ENCODE measurements at places on chromosomes 2 and 18.

DNA sequence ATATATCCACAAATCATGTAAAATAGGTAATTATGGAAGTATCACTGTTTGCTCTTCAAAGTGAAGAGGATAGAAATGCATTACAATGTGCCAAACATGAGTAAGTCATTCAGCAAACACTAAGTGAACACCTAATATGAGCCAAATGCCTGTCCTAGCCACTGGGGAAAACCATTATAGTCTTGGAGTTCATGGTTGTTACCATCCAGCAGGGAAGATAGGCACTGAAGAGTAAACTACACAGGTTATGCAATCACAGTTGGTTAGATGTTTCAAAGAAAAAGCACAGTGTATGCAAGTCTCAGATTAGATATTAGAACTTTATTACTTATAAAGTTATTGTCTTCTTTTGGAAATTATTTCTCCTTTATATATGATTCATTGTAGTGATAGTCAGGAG is 3.9 kb upstream of the SERPINB2 start:
- no peak for DNase-seq

DNA sequence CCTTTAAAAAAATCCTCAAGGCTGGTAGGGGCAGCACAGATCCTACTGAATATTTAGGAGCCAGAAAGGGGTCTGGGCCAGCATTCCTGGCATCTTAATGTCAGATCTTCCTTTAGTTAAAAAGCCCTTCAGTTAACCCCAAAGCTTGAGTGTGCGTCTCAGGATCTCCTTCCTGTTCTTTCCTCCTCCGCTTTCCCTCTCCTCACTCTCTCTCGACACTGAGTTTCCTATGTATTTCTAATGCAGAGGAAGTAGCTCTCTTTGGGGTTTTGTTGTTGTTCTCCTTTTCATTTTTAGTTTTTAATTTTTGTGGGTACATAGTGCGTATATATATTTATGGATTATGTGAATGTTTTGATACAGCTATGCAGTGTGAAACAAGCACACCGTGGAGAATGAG is 109.9 kb upstream of the COPS8 start:
- DNase-seq: no peak

GRCh38 chr2:191250400-191250799 is 5.2 kb downstream of the MYO1B start:
- DNase-seq: no peak

DNA sequence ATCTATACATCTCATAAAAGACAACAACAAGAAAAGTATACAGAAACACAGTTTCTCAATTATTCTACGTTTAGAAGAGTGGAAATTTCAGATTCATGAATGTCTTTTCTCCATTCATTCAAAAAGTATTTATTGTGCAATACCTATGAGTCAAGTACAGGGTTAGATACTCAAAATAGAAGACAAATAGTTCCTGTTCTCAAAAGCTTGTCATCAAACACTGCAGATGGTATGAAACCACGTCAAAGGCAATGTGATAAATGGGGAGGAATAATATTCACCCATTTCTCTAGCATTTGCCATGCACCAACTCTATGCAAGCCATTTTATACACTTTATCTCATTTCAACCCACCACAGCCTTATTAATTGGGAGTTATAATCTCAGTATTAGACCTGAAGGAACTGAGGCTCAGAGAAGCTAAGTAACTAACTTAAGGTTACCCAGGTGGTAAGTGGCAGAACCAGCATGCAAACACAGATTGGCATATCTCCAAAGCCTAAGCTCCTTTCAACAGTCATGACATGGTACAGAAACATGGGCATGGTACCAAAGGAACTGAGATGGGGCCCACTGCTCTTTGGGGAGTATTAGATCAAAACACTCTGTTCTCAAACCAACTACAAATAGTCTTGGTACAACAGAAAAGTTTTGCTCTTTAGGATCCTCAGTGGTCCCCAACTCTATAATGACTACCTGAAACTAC is 67.2 kb upstream of the NPAS2 start:
- no peak for DNase-seq

GRCh38 chr2:188978291-188979081 is 4.3 kb downstream of the COL3A1 start:
- DNase-seq: no peak

DNA sequence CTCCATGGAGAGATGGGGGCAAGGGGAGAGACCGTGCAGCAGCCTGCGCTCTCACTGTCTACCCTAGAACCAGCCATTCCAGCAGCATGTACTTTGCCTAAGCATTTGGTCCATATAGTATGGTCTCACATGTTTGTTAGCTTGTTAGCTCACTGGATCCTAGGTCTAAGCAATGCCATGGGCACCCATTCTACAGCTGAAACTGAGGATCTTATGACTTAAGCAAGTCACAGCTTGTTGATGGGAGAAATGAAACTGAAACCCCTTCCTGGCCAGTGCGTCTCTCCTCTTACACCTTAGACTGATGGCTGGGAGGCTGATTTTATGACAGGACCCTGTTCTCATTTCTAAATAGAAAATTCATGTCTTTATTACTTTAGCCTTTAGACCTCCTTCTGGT is 90.1 kb downstream of the EPAS1 start:
- DNase-seq: no peak

DNA sequence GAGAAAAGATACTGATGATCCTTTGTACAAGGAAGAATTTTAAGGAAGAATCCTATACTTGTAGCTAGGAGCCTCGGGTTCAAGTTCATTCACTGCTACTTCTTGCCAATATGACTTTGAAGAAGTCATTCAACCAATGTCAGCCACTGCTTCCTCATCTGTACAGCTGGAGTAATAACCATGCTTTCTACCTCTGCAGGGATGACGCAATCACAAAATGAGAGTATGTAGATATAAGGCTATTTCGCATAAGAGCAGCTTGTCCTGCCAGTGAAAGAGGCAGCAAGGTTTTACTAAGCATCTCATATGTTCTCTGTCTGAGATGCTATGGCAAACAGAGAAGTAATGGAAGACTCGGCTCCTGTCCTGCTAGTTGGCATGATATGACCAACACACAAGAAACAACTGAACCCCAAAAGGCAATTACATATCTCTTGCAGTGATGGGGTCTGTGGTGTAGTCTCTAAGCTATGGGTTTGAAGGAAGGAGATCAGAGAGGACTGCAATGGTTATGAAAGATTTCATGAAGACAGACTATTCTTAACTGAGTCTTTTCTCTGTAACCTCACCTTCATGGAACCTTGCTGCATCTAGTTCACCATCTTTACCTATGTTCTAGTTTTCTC is 9.2 kb downstream of the AAK1 start:
- no peak for DNase-seq

GRCh38 chr2:165467921-165468320 is 1.6 kb upstream of the CSRNP3 start:
- no peak for DNase-seq

DNA sequence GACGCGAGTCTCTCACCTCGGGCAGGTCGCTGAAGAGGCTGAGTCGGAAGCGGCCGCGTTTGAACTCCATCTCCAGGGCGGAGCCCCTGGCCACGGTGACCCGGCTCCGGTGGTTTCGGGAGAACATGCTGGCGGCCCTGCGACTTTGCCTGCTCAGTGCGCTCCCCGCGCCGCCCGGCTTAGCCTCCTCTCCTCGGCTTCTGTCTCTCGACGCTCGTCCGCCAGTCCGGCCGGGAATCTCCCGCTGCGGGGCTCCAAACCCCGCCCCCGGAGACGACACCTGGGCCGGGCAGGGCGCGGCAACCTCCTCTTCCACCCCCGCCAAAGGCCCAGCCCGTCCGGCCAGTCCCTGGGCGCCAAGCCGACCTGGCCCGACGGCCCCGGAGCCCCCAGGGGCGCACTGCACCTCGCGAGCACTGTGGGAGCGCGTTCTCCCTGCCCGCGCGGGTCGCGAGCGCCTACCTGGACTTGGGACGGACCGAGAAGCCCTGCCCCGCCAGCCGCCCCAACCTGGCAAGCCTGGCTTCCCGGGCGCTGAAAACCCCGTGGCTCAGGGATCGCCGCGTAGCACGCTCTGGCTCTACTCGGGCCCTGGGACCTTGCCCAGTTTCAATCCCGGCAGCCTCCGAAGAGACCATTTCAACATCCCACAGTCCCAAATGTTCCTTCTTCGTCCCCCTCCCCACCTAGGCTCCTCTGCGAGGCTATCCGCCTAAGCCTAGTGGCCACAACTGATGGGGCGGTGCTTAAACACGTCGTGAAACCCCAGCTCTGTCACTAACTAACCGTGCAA is at the start of gene RTKN:
Gene RTKN (minus strand): TSS at position 248 of the 793 bp plus-strand sequence. CDS start 121 bp downstream, at position 127.
- no peak for DNase-seq

- DNase-seq: no peak
These were observed 190.3 kb downstream of the ARL4C start for GRCh38 chr2:234306426-234307173.

DNA sequence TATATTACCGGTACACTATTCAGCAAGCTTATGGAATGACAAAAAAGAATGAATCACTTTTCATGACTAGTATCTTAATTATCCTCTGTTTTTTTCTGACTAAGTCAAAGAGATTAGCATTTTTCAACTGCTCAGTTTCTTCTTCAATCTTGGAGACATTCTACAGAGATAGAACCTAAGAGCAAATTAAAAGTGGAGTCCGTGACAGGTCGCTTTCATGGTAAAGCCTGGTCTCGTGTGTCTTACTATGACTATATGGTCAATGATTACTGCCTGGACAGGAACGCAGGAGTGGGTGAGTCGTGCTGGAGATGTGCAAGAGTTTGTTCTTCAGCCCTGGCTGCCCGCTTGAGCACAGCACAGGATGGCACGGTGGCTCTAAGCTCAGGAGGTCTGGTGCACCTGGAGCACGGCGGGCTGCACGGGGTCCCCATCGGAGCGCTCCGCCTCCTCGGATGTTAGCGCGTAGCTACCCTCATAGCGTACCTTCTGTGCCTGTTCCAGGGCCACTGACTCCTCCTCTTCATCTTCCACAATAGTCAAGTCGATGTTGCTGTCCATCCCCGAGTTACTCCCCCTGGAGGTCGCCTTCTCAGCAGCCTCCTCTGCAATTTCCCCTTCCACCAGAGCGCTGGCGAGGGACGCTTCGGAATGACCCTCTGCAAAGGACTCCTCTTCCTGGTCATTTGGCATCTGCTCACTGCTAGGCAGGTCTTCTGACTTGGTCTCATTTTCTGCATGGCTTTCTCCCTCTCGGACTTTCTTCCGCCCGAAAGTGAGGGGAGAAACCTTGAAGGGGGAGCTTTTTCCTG is 11.1 kb downstream of the CAVIN2 start:
- DNase-seq: no peak

- DNase-seq: no peak
These were observed 2.5 kb downstream of the NAB1 start for GRCh38 chr2:190651413-190651812.

DNA sequence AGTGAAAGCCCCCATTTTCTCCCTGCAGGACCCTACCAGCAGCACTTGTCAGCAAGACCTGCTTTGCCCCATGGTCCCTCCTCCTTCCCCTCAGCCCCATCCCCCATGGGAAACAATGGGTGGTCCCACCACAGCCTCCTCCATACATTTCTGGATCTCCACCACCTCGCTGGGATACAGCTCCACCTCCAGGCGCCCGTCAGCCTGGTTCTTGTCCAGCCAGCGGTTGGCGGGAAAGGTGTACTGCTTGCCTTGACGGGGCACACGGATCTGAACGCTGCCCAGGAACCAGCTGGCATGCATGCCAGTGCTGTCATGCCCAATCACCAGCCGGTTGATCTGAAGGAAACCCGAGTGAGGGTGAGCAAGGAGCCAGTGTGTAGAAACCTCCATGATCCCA is 90.9 kb downstream of the LOXHD1 start:
- DNase-seq: no peak

GRCh38 chr2:64133828-64134227 is 10.4 kb downstream of the PELI1 start:
- no peak for DNase-seq

- DNase-seq: no peak
These were observed 143.3 kb downstream of the PDE1A start for GRCh38 chr2:182283512-182283911.

GRCh38 chr2:42874949-42875801 is 82.8 kb upstream of the HAAO start:
- no peak for DNase-seq

GRCh38 chr2:168948621-168949212 is 47.6 kb downstream of the G6PC2 start:
- no peak for DNase-seq

- no peak for DNase-seq
These were observed 89.5 kb downstream of the BIRC6 start for GRCh38 chr2:32446369-32446768.

DNA sequence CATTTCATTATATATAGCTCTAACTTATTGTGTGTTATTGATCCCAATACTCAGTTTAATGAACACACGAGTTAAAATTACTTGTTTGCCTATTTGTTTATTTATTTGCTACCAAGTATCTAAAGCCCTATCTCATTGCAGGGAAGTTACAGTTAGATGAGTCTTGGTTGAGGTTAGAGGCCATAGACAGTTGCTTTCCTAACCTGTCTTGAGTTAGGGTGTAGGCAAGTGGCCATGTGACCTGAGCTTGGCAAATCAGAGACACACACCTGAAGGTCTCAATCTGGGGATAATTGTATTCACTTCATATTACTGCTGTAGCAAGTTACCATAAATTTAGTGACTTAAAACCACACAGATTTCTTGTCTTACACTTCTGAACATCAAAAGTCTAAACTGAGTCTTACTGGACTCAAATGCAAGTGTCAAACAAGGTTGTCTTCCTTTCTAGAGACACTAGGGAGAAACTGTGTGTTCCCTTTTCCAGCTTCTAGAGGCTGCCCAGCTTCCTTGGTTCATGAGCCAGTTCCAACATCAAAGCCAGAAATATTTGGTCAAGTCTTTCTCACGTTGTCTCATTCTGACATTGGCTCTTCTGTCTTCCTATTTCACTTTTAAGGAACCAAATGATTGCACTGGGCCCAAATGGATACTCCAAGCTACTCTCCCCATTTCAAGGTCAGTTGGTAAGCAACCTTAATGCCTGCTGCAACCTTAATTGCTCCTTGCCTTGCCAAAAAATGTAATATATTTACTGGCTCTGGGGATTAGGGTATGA is 39.7 kb downstream of the COL3A1 start:
- no peak for DNase-seq

DNA sequence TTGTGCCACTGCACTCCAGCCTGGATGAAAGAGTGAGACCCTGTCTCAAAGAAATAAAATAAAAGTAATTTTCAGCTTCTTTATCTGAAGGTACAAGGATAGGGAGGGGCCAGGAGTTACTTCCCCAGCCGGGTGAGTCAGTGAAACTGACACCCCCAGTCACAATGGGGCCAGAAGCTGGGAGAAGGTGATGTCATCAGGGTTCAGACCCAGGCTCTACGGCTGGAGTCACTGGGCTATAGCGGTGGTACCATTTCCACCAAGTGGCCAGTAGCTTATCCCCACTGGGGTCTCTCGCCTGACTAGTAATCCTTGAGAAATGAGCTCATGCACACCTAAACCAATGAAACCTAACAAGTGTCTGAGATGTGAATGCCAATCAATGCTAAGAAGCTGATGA is 107.9 kb downstream of the ALPK2 start:
- no peak for DNase-seq

- no peak for DNase-seq
These were observed 38.7 kb downstream of the INPP4A start for GRCh38 chr2:98483257-98483861.

GRCh38 chr2:26588576-26588975 is 52.6 kb downstream of the CIB4 start:
- no peak for DNase-seq

GRCh38 chr2:209391776-209392401 is 32.0 kb upstream of the MAP2 start:
- no peak for DNase-seq

GRCh38 chr2:174792309-174793025 is 28.2 kb upstream of the CHRNA1 start:
- no peak for DNase-seq

- DNase-seq: no peak
These were observed 49.9 kb upstream of the RAB6C start for GRCh38 chr2:129929321-129930290.

Data from SHP77 (cell line).